ENCODE measurements at places on chromosomes 3 and 15.
A peak's percentile ranks its signal among the peaks of the same experiment; 100 is the strongest.

DNA sequence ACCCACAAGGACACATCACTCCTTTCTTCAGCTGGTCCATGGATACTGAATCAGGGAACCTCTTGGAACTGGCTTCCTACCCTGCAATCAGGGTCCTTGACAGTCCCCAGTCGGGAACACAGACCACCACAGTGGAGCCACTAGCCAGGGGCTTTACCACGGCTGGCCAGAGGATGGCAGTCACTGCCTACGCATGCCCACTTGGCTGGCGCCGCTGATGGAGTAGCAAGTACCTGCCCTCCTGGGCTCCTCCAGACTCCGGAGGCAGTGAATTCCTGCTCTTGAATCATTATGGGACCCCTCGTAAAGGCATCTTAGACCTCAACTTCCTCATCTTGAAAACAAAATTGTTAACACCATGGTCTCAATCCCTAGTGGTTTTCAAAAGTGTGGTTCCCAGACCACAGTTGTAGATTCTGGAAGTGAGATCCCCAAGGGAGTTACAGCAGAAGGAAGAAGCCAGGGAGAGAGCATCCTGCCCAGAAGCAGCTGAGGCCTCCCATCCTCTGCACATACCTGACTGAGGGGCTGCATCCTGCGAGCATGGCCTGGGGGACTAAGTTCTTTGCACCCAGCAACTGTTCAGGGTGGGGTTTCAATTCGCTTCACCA is 9.1 kb upstream of the SKIC8 start:
- peak; percentile 86 for DNase-seq

GRCh38 chr15:41849861-41850260 is 11.2 kb downstream of the PLA2G4B start:
- DNase-seq, result no peak

- no peak for DNase-seq
Measured at GRCh38 chr3:126477061-126477380, 1.3 kb upstream of the ZXDC start.

DNA sequence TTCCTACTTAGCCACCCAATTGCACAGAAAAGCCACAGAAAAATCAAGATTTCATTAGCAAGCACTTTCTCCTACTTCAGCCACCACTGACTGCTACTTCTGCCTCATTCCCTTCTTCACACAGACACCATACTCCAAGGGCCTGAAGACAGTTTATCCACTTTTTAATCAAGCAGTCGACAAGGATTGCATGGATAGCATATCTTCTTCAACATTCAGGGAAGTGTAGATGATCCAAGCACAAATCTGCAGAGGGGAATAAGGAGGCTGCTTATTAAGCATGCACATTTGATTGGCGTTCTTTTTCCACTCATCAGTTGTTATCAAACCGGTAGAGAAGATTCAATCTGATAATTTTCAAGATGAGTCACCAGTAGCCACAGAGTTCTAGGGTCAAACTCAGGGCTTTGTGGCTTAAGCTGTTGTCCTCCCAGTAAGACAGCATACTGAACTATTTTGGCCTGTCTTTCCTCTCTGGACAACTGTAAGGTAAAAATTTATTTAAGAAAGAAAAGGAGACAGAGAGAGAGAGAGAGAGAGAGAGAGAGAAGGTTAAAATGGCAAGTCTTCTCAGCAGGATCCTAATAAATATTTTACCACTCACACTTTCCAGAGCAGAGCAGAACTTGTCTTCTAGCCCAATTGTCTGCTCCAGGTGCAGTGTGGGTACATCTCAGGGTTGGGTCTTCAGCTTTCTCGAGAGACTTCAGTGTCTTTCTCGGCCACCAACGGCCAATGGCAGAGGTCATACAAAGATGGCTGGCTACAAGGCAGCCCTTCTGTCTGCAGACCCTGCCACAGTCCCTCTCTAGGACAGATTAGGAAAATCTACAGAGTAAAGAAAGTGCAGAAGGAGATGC is 80.6 kb upstream of the BHLHE40 start:
- DNase-seq, result peak; percentile 18

DNA sequence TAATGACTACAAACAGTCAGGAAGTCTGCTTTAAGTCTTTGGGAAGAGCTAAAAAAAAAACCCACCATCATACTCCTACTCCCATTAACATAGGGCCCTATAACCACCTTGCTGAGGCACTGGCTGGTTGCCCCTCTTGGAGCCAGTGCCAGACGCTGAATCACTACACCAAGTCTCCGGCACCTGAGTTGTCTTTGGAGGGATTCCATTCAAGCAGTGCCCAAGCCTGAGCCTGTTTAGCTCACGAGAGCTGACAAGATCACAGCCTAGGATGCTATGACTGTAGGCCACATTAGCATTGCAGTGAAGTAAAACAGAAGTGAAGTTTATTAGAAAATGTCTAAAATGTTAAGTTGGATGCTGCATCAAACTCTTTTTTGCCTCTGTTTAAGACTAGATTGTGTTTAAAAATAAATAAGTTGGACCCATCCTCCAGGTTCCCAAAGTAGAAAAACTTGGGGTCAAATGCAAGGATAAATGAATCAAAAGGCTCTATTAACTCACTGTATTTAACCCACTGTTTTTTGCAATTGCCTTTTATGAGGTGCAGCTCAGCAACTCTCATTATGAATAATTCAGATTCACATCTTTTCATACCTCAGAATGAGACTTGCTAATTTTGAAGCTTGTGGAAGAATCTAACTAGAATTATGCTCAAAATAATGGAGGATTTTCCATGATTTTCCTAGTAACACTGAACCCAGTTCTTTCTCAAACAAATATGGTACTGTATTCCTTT is 461.9 kb downstream of the FOXP1 start:
- no peak for DNase-seq

DNA sequence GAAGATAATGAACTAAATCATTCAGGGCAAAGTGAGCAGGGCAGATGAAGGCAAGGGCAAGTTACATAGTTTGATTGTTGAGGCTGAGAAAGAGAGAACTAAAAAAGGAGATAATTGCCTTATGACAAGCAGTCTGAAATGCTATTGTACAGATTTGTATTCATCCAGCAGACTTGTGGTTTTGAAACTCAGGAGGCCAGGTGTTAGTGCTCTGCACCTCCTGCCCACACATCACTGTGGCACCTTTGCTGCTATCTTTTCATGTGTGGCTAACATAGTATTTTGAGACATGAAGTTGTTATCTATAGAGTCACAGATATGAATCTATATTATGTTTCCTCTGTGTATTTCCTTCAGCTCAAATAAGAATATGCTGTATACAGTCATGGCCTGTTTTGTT is 24.3 kb upstream of the SUCLG2 start:
- no peak for DNase-seq
